Stimulated activated naive B cell treated with anti-CD40 and anti-IgM and Interleukin-4, amounts not matched to agents 10 μg/mL and 1 μg/mL and 100 μg/mL, for 72 hours (primary cell): ENCODE measurements at places on chromosomes 3 and 15.
A peak's percentile ranks its signal among the peaks of the same experiment; 100 is the strongest.

- no peaks in the 10 kb centered on the region for H3K27me3 ChIP-seq
- no peak overlapping the region for H3K4me3 ChIP-seq
- no peaks in the 10 kb centered on the region for H3K36me3 ChIP-seq
- no peak overlapping the region for H3K27ac ChIP-seq
Observed at GRCh38 chr3:69205385-69205784, 83.0 kb upstream of the LMOD3 start.

- peaks cover 11% of the 10 kb centered on the region for H3K4me1 ChIP-seq
- H3K36me3 ChIP-seq: peaks cover 69% of the 10 kb centered on the region
- no peak overlapping the region for H3K4me3 ChIP-seq
Observed at GRCh38 chr3:37028329-37028728, 35.0 kb downstream of the MLH1 start.

GRCh38 chr3:156811089-156811862 lies 14.9 kb upstream of the LEKR1 start:
- no peaks in the 10 kb centered on the region for H3K27me3 ChIP-seq
- peaks cover 16% of the 10 kb centered on the region for H3K36me3 ChIP-seq
- H3K4me1 ChIP-seq: peaks cover 48% of the 10 kb centered on the region
- H3K27ac ChIP-seq: no peak overlapping the region
- H3K4me3 ChIP-seq: no peak overlapping the region

- no peaks in the 10 kb centered on the region for H3K4me1 ChIP-seq
- peak overlapping the region; percentile 22 for H3K27ac ChIP-seq
- no peak overlapping the region for H3K4me3 ChIP-seq
- DNase-seq: no peak
- H3K36me3 ChIP-seq: no peaks in the 10 kb centered on the region
Observed at GRCh38 chr15:69557707-69558409, 105.2 kb downstream of the RPLP1 start.

- no peaks in the 10 kb centered on the region for H3K36me3 ChIP-seq
- H3K27ac ChIP-seq: peak overlapping the region; percentile 53
- no peaks in the 10 kb centered on the region for H3K27me3 ChIP-seq
- DNase-seq: no peak
- H3K4me3 ChIP-seq: peak overlapping the region; percentile 68
Observed at GRCh38 chr3:27880969-27881892, 159.1 kb upstream of the EOMES start.

DNA sequence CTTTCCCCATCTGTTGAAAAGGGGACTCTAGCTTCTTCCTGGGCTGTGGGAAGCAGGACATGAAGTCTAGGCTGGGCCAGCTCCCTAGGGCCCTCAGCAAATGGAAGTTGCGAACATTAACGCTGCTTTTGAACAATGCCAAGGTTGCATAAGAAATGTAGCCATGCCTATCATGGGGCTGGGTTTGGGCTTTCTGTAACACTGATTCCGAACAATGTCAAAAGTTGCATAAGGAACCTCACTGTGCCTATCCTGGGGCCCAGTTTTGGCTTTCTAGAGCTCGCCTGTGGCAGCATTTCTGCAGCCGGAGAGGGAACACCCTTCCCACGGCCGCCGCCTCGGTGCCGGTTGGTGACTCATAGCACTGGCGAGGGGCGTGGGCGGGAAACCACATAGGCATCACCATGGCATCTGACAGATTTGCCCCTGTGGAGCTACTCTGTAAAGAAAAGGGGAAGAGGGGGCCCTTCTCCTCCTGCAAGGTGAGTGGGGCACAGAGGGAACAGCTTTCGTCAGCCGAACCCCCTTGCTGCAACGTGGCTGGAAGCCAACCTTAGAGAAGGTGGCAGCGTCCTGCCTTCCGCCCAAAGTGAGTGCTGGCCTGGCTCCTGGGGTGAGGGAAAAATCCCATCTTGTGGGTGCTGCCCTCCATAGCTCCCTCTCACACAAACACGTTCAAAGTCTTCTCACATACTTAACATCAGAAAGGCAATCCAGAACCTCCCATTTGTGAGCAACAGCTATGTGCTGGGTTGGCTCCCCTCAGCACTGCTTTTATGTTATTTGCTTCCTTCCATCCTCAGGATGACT lies 46.6 kb upstream of the ATP2B2 start:
- H3K4me3 ChIP-seq: no peak overlapping the region
- H3K27ac ChIP-seq: peak overlapping the region; percentile 47
- peak; percentile 68 for DNase-seq
- H3K4me1 ChIP-seq: peaks cover 12% of the 10 kb centered on the region

DNA sequence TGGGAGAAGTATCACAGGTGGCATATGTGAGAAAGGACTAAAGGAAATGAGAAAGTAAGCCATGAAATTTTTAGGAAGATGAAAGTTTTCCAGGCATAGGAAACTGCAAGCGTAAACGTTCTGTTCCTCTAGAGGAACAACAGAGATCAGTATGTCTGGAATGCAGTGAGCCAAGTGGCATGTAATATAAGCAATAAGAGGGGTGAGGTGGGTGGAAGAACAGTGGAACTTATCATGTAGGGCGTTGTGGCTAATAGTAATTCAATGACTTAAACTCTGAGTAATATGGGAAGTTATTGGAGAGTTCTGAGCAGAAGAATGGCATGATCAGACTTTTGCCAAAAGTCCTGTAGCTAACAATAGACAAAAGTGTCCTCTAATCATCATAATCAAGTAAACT lies 902.9 kb downstream of the EPHA3 start:
- H3K4me1 ChIP-seq: no peaks in the 10 kb centered on the region
- no peak overlapping the region for H3K4me3 ChIP-seq
- no peaks in the 10 kb centered on the region for H3K27me3 ChIP-seq
- no peak for DNase-seq
- no peak overlapping the region for H3K27ac ChIP-seq
- no peaks in the 10 kb centered on the region for H3K36me3 ChIP-seq

GRCh38 chr3:101722394-101723173 lies 1.8 kb upstream of the CEP97 start:
- no peaks in the 10 kb centered on the region for H3K36me3 ChIP-seq
- no peaks in the 10 kb centered on the region for H3K27me3 ChIP-seq
- peaks cover 17% of the 10 kb centered on the region for H3K4me1 ChIP-seq

DNA sequence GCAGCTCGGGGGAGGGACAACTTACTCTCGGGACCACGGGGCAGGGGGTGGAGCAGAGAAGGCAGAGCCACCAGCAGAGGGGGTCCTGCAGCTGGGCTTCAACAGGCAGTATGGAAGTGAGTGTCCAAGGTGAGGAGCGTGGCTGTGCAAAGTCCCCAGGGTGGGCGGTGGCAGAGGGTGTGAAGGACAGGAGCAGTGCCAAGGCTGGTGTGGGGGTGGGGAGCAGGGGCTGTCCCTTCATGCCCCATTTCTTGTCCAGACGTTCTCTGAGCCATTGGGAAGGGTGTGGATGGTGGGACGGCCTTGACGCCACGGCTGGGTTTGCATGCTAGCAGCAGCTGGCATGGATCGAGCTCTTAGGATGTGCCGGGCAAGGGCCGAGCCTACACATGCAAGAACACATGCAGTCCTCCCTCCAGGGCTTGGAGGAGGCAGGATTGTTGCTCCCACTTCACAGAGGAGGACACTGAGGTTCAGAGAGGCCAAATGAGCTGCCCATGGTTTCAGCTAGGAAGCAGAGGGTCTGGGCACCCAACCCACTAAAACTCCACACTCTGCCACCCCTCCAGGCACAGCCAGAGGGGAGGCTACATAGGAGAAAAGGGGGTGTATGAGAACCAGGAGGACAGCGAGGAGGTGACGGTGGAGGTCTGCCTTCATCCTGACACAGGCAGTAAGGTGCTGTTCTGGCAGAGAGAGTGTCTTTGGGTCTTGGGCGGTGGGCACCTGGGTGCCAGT lies 93.6 kb downstream of the TBC1D2B start:
- no peaks in the 10 kb centered on the region for H3K36me3 ChIP-seq
- H3K27ac ChIP-seq: no peak overlapping the region
- DNase-seq: no peak

DNA sequence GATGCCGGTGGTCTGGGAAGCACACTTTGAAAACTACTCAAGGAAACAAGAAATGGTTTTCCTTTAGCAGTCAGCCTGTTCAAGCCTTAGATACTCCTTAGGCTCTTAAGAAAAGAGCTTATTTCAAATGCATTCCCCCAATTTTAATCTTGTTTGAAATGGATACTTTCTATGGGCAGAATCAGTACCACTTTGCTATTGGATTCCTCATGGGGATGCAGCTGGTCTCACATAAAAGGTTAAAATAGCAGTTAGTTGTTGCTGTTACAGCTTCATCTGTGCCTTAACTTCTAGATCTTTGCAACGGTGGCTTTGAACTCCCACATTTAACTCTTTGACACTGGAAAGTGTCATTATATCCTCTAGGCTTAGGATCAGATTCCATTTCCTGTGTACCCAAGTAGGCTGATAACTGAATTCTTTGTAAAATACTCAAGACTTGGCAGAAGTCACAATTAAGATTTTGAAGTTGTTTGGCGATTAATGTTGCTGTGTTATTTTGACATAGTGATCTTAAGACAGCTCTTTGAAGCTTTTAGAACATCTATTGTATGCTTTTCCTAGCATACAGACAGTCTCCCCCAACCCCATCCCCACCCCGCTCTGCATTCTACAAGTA lies 2.2 kb downstream of the THBS1 start:
- H3K4me3 ChIP-seq: no peak overlapping the region
- no peak for DNase-seq
- no peak overlapping the region for H3K27ac ChIP-seq
- peaks cover 56% of the 10 kb centered on the region for H3K27me3 ChIP-seq
- H3K4me1 ChIP-seq: peaks cover 16% of the 10 kb centered on the region

GRCh38 chr3:38348903-38349302 lies 2.3 kb downstream of the XYLB start:
- no peak overlapping the region for H3K4me3 ChIP-seq
- H3K4me1 ChIP-seq: no peaks in the 10 kb centered on the region
- H3K27me3 ChIP-seq: peaks cover 2% of the 10 kb centered on the region
- H3K27ac ChIP-seq: no peak overlapping the region

GRCh38 chr3:50675179-50676030 lies 678 bp downstream of the DOCK3 start:
- no peaks in the 10 kb centered on the region for H3K36me3 ChIP-seq
- peak; percentile 6 for DNase-seq
- no peak overlapping the region for H3K27ac ChIP-seq
- H3K27me3 ChIP-seq: peaks cover 45% of the 10 kb centered on the region

GRCh38 chr15:67107014-67107812 lies 41.8 kb downstream of the SMAD3 start:
- H3K4me1 ChIP-seq: peaks cover under 1% of the 10 kb centered on the region
- no peaks in the 10 kb centered on the region for H3K27me3 ChIP-seq
- no peak for DNase-seq
- H3K27ac ChIP-seq: peak overlapping the region; percentile 88
- H3K36me3 ChIP-seq: peaks cover 22% of the 10 kb centered on the region

DNA sequence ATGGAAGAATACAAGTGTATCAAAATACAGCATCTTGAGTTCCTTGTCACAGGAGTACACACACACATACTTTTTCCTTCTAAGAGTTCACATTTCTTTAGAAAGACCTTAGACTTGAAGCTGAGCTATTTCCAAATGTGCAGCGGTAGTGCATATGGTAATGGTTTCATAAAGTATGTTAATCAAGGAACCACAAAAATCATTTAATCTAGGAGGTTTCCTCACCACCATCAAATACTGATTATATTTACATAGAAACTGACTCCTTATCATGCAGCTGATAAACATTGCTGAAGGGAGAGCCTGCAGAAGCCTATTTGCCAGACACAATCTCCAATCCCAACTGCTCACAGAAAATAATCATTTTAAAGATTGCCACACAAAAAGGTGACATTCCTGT lies 40.0 kb upstream of the KBTBD8 start:
- no peaks in the 10 kb centered on the region for H3K4me1 ChIP-seq
- DNase-seq: no peak
- H3K36me3 ChIP-seq: no peaks in the 10 kb centered on the region
- H3K27me3 ChIP-seq: peaks cover 29% of the 10 kb centered on the region

DNA sequence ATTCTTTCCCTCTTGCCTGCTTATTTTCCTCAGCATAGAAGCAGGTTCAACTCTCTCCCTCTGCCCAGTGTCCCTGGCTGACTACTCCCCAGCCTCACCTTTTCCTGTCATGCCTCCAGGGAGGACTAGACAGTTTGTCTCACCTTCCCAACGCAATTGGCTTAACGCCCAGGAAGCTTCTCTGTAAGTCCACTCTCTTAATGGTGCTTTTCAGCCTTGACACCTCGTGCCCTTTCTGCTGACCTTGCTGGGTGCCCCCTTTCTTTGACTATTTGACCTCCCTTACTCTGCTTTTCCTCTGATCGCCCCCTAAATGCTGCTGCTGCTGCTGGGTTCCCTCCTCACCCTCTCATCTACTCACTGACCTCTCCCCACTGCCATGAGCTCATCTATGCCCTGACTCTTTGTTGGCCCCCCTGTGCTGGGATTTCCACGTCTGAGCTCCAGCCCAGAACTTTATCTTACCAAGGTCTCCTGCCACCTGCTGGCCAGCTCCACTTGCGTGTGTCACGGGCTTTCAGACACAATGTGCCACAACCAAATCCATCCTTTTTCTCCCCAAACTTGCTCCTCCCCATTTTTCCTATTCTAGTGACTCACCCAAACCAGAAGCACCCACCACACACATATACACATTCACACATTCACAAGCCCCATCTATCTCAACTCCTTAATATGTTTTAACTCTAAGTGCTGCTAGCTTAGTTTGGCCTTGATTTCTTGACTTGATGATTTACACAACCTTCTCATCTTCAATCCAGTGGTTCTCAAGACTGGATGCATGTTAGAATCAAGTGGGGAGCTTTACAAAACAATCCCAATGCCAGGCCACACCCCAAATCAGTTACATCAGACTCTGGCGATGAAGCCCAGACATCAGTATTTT lies 16.6 kb downstream of the EPB42 start:
- H3K27ac ChIP-seq: no peak overlapping the region
- peak; percentile 20 for DNase-seq
- no peak overlapping the region for H3K4me3 ChIP-seq
- H3K36me3 ChIP-seq: peaks cover 3% of the 10 kb centered on the region

DNA sequence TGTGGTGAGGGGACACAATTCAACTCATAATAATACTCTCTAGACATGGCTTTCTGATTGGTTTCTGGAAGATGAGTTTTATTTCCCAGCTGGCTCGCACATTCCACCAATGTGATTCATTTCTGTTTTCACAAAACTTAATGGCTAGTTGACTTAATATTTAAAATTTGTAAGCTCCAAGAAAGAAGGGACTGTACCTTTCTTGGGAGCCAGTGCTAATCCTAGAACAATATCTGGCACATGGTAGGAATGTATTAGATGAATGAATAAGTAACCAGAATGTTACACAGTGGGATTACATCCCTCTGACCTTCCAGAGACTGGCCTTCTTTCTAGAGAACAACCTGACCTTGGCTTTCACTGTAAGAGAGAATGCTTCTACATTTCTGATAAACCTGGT lies 262.8 kb downstream of the RORA start:
- DNase-seq: no peak
- no peak overlapping the region for H3K27ac ChIP-seq
- H3K27me3 ChIP-seq: peaks cover 13% of the 10 kb centered on the region
- no peaks in the 10 kb centered on the region for H3K4me1 ChIP-seq
- no peaks in the 10 kb centered on the region for H3K36me3 ChIP-seq
- H3K4me3 ChIP-seq: no peak overlapping the region

DNA sequence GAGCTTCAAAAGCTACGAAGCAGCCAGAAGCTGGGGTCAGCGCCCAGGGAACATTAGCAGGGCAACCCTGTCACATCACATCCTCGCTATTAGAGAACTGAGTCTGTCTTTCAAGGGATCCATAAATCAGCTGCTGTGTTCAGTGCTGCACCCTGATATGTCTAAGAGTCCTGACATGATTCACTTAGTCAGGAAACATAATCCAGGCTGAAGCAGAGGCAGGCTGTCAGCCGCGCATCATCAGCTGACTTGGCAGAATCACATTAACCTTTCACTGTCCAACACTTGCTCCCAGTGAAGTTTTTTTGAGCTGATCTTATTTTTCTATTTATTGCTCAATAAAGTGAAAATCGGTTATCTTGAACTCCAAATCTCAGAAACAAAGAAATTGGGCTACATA lies 23.5 kb downstream of the MYH15 start:
- H3K27ac ChIP-seq: no peak overlapping the region
- no peaks in the 10 kb centered on the region for H3K27me3 ChIP-seq
- H3K4me3 ChIP-seq: no peak overlapping the region
